ENCODE measurements at places on chromosomes 1 and 21.
A peak's percentile ranks its signal among the peaks of the same experiment; 100 is the strongest.

- peak; percentile 61 for DNase-seq
These were observed 52.7 kb downstream of the AGPAT3 start for GRCh38 chr21:43917515-43918384.

DNA sequence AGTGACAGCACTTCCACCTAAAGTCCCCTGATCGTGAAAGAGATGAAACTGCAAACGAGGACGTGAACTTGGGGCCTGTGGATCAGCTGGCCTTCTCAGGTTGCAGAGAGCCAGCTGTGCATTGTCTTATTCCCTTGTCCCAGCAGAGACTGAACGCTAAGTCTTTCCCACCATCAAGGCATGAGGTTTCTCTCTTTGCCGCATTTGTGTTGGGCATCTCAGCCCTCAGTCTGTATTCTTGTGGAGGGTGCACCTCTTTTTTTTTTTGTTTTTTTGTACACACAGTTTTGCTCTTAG is 71.4 kb downstream of the KIF26B start:
- DNase-seq, result no peak

GRCh38 chr1:43306688-43307457 is 6.1 kb downstream of the TIE1 start:
- no peak for DNase-seq

DNA sequence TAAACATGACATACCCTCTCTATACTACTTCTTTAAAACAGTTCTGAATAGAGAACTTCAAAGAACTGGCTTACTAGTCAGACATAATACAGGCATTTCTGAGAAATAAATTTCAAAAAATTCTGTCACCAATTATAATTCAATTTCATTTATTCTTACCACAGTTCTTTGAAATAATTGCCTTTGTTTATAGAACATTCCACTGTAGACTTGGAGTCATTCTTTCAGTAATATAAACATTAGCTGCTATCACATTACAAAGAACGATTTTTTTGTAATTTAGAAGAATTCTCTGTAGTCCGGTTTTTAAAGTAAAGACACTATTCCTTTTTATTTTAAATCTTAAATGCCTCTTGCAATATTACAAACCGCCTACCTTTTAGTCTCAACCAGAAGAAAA is 146.4 kb upstream of the COL11A1 start:
- no peak for DNase-seq
